ENCODE measurements at places on chromosomes 11 and 22.

DNA sequence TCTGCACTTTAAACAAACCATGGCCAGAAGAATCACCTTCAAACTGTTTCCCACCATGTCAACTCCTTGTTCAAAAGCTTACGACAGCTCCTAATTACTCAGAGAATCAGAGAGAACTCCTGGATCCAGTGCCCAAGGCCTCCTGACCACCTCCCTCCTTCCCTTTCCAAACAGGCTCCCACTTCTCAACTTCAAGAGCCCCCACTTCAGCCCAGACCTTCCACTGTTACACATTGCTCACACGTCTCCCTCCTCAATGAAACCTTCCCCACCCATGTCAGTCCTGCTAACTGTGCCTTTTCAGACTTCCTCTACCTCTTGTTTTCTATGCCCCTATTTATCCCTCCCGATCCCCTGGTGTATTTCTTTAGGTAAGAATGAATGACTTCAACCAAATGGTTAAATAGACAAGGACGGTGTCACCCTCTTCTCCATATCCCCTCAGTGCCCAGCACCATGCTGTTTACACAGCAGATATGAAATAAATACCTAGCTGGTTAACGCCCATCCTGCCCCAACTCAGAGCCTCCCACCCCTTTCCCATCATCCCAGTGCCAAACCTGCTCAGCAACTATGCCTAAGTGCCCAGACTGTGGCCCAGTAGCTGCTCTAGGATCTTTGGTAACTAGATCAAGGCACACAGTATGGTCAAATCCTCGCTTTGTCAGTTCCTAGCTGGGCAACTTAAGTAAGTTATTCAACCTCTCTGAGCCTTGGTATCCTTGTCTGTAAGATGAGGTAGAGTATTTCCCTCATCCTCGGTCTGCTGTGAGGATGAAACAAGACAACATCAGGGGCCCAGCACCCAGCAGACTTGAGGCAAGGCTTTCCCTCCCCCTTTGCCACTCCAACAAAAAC, 36.8 kb downstream of the PLEKHA7 start:
- no peak for DNase-seq

- no peak for DNase-seq
Observed at GRCh38 chr22:17411213-17411612, 42.0 kb downstream of the CECR2 start.

- DNase-seq, result no peak
Observed at GRCh38 chr22:44534335-44534734, 36.3 kb upstream of the RTL6 start.

DNA sequence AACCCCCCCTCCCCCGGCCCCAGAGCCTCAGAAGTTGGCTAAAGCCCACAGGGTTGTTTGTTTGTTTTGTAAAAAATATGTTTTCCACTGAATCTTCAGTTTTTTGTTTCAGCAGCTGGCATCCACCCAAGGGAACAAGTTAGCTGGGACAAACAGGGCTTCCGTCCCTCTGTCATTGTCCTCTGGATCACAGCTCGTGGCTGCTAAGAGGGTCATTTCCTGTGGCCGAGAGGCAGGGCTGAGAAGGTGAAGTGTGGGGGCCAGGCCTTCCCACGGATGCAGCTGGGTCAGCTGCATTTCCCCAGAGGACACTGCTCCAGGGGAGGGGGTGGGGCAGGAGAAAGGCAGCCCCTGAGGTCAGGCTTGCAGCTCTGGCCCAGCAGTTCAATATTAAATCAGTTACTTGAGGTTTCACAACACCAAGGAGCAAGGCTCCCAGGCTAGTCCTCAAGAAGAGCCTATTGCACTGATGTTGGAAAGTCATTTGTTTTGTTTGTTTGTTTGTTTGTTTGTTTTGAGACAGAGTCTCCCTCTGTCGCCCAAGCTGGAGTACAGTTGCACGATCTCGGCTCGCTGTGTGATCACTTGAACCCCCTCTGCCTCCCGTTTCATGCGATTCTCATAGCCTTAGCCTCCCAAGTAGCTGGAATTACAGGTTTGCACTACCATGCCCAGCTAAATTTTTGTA, 34.4 kb upstream of the SMTN start:
- no peak for DNase-seq

DNA sequence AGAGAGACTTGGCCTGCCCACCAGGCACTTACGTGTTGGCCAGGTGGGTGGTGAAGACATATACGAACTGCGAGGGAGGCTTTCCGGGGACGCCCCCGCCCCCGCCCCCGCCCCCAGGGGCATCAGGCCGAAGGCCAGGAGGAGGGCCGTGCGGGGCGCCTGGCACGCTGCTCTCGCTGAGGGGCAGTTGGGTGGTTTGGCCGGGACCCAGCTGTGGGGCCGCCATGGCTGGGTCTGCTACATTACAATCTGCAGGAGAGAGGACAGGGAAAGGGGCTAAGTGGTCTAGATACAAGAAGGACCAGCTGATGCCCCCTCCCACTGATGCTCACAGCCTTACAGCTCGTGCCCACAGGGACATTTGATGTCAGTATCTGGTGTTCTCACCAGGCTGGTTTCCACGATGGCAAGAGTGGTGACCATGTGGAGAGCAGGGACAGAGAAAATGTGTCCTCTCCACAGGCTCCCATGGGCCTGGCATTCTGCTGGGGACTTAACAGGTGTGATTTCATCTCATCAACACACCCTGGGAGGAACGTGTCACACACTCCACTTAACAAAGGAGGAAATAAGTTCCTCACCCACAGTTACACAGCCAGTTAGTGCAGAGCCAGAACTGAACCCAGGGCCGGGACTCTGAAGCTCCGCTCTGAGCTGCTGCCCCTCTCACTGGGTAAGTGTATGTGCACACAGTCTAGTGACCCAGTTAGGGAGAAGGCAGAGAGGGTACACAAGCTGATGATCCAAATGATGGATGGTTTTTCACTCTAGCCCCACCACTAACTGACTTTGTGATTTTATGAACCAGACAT, 19.7 kb downstream of the CXCR5 start:
- DNase-seq, result no peak

DNA sequence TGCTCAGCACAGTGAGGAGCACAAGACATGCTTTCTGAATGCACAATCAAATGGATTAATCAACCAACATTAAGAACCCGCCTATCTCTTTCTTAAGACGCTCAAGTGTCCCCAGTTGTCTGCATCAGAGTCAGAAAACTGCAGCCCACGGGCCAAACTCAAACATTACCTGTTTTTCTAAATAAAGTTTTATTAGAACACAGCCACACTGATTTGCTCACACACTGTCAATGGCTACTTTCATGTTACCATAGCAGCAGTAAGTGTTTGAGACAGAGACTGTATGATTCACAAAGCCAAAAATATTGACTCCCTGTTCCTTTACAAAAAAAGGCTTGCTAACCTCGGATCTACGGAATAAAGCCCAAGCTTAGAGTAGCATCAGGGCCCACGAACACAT, 49.0 kb upstream of the ISX start:
- no peak for DNase-seq

- DNase-seq, result no peak
Observed at GRCh38 chr22:44576311-44577260, 78.6 kb upstream of the RTL6 start.

GRCh38 chr11:48024635-48025071, 44.3 kb downstream of the PTPRJ start:
- DNase-seq, result no peak

GRCh38 chr11:72732329-72732728, 19.9 kb downstream of the ARAP1 start:
- no peak for DNase-seq
